ENCODE measurements at places on chromosomes 3 and 15. TPM values are rescaled to one million over a fixed set of nuclear protein-coding genes. Genes with fewer than 3 reads are reported as not detected.

FMN1 gene
- 0.37 TPM for total RNA-seq

IGSF11 gene
- total RNA-seq: 3.9 TPM

TPRG1 gene
- 0.21 TPM for total RNA-seq

ZNF662 gene
- not detected for total RNA-seq

CAV3 gene
- total RNA-seq: 0.17 TPM

STIMATE gene
- total RNA-seq: 8.7 TPM

Data from A549 treated with CpdA at 1 μM for 4 hours (cell line).